ENCODE measurements at places on chromosomes 5 and 9. TPM values are rescaled to one million over a fixed set of nuclear protein-coding genes. Genes with fewer than 3 reads are reported as not detected.
A peak's percentile ranks its signal among the peaks of the same experiment; 100 is the strongest.

Gene FREM1
- 3.6 TPM for total RNA-seq

- H3K4me3 ChIP-seq: no peak overlapping the region
- H3K27ac ChIP-seq: no peak overlapping the region
- H3K36me3 ChIP-seq: peaks cover 8% of the 10 kb centered on the region
- DNase-seq: no peak
Measured at GRCh38 chr9:21326526-21327139, 8.6 kb downstream of the KLHL9 start.

- H3K27ac ChIP-seq: no peak overlapping the region
- H3K4me3 ChIP-seq: no peak overlapping the region
- peak; percentile 17 for DNase-seq
- no peaks in the 10 kb centered on the region for H3K36me3 ChIP-seq
- peaks cover 23% of the 10 kb centered on the region for H3K4me1 ChIP-seq
Measured at GRCh38 chr5:139906661-139907060, 111.1 kb downstream of the PSD2 start.

DNA sequence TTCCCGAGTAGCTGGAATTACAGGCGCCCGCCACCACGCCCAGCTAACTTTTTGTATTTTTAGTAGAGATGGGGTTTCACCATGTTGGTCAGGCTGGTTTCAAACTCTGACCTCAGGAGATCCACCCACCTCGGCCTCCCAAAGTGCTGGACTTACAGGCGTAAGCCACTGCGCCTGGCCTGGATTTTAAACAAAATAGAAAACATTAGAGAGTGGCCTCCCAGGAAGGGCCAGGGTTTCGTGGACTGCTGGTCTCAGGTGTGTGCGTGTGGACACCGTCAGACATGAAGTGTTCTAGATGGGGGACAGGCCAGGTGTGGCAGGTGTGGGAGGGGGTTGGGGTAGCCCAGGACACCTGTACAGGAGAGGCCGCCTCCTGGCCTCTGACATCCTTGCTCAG, 7.0 kb upstream of the GBGT1 start:
- no peaks in the 10 kb centered on the region for H3K36me3 ChIP-seq
- peak; percentile 56 for DNase-seq
- H3K4me1 ChIP-seq: no peaks in the 10 kb centered on the region
- peaks cover 7% of the 10 kb centered on the region for H3K27me3 ChIP-seq
- no peak overlapping the region for H3K4me3 ChIP-seq
- no peak overlapping the region for H3K27ac ChIP-seq

DNA sequence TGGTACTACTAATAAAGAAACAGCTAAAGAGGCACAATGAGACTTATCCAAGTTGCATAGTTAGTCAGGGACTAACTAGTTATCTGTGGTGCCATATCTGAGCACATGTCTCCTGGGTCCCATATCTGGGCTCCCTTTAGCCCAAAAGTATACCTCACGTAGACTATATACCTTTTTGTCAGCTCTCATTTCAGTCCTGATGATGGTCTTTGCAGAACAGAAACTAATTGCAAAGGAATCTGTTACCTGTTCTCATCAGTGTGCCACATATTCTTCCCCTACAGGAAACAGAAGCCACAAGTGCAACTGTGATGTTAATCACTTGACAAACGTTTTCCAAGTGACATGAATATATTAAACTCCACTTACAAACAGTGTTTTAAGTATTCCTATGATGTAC, 395.2 kb downstream of the KIAA0825 start:
- no peaks in the 10 kb centered on the region for H3K36me3 ChIP-seq
- no peak overlapping the region for H3K4me3 ChIP-seq

- no peaks in the 10 kb centered on the region for H3K27me3 ChIP-seq
- H3K4me3 ChIP-seq: no peak overlapping the region
- H3K36me3 ChIP-seq: no peaks in the 10 kb centered on the region
- no peak for DNase-seq
- H3K27ac ChIP-seq: no peak overlapping the region
- no peaks in the 10 kb centered on the region for H3K4me1 ChIP-seq
Measured at GRCh38 chr9:18256568-18256967, 217.4 kb upstream of the ADAMTSL1 start.

- H3K36me3 ChIP-seq: no peaks in the 10 kb centered on the region
- H3K27ac ChIP-seq: no peak overlapping the region
- no peak overlapping the region for H3K4me3 ChIP-seq
- peaks cover 5% of the 10 kb centered on the region for H3K27me3 ChIP-seq
- DNase-seq: no peak
Measured at GRCh38 chr9:135163023-135163780, 75.7 kb downstream of the OLFM1 start.

GRCh38 chr9:108048406-108049025, 558.9 kb upstream of the KLF4 start:
- no peaks in the 10 kb centered on the region for H3K36me3 ChIP-seq
- H3K27me3 ChIP-seq: no peaks in the 10 kb centered on the region
- no peaks in the 10 kb centered on the region for H3K4me1 ChIP-seq
- H3K4me3 ChIP-seq: no peak overlapping the region
- H3K27ac ChIP-seq: no peak overlapping the region
- DNase-seq: no peak

Measured in spleen (tissue), 13 donors.